ENCODE measurements at places on chromosomes 1 and 21.

GRCh38 chr1:5423109-5423508 lies 569.1 kb downstream of the NPHP4 start:
- peak; percentile 66 for DNase-seq

GRCh38 chr21:45330851-45331261 lies 43.2 kb upstream of the POFUT2 start:
- no peak for DNase-seq

DNA sequence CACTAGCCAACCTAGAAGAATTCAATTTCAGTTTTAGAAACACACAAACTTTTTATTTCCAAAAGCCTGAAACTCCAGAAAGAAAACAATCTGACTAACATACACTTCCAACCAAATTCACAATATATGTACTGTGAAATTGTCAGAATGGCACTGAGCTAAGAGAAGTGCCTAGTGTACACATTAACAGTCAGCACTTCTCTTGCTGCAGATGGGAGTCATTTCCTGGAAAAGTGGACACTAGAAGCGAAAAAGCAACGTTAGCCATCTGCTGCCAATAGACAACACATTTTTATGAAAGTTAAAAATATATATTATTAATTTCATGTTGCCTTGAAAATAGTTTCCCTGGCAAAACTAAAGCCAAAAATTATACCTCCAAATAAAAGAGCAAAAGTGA lies 66.1 kb downstream of the EPS15 start:
- DNase-seq, result no peak

- no peak for DNase-seq
Measured at GRCh38 chr1:107940701-107941100, 24.3 kb downstream of the VAV3 start.

DNA sequence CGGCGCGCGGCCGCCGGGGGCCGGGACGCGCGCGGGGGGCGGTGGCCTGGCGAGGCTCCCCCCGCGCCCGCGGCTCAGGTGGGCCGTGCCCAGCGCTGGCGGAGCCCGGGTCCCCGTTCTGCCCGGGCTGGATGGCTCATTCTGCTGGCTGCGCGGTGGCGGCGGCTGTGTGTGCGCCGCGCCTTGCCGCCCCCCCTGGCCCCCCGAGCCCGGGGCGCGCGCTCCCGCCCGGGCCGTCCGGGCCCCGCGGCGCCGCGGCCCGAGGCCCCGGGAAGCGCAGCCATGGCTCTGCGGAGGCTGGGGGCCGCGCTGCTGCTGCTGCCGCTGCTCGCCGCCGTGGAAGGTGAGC lies at the start of gene EPHB2:
Gene EPHB2, plus strand, starts transcription at position 139 of the 349 bp plus-strand sequence. Its CDS starts 144 bp downstream, at position 283.
- DNase-seq, result peak; percentile 59

DNA sequence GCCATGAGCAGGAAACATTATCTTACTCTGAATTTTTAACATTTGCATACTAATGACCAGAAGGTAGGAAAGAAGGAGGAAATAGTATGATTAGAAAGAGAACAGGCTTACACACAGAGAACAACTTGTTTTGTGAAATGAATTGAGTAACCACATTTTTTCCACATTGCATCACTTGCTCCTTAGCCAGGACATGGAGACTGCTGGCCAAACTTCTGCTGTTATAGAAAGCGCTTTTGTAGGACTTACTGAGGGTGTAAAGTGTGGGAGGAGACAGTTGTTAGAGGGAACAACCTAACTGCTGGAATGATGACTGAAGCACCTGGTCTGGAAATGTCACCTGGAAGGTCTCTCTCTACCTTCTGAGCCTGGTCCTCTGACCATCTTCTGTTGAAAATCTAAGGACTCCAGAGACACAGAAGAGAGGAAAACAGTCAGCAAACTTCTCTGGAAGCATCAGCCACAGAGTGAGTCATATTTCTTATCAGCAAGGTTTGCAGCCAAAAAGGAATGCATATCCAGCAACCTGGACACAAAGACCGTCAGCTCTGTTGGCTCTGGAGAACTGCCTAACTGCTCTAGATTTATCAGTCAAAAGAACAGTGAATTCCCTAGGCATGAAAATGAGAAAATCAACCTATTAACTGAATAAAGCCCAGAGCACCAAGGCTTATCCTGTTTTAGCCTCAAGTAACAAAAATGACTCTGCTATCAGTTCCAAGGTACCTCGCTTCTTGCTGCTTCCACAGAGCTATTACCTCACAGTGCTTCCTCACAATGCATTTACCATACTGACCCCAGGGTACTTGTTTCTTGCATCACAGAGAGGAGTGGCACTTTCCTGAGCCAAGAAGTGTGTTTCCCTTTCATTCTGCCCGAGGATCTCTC lies 88.0 kb upstream of the SLFNL1 start:
- no peak for DNase-seq

DNA sequence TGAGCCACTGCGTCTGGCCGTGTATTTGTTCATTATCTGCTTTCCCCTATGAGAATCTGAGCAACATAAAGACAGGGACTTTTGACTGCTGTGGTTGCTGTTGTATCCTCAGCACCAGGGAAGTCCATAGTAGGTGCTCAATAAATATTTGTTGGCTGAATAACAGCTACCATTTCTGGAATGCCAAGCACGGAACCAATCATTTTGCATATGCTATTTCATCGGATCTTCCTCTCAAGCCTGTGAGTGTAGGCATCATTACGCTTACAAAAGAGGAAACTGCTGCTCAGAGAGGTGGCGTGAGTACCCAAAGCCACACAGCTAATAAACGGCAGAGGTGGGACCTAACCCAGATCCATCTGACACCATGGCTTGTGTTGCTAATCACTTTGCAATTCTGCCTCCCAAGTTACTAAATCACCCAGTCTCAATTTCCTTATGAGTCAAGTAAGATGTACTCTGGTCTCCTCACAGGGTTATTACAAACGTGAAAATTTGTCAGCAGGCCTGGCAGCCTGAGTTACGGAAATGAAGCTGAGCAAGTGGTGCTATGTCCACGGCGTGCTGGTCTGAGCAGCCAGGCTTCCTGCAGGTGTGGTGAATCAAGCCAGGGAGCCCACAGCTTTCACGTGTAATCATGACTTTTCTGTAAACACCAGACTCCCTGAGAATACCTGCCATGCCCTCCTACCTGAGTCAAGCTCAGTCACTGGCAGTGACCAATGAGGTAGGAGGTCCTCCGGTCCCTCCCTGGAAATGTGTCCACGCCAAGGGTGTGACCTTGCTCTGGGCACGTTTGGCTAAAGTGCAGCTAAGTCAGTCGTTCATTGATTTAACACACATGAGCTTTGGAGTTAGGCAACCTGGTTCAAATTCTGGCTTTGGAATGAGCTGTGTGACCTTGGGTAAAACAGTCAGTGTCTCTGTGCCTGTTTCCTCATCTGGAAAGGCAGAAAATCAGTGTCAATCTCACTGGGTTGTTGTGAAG lies 4.8 kb upstream of the RHCE start:
- no peak for DNase-seq

DNA sequence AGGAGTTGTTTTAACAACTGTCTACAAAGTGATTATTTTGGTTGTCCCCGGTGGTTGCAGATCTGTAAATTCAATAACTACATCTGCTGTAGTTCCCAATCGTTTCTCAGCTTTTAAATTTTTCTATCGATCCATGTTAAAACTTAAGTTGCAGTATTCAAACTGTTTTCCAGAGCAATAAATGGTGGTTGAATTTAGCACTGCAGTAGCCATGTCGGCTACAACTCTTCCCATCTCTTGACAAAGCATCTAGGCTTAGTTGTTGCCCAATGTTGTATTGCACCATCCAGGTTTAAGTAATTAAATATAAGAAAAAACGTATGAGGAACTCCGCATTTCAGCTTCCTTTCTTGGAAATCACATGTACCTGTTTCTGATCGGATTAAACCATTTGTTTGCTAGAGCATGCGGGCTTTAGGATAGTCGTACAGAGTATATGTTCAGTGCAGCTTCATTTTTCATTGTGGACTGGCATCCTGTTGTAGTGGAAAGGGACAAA lies 996 bp downstream of the CNIH4 start:
- DNase-seq, result peak; percentile 62

DNA sequence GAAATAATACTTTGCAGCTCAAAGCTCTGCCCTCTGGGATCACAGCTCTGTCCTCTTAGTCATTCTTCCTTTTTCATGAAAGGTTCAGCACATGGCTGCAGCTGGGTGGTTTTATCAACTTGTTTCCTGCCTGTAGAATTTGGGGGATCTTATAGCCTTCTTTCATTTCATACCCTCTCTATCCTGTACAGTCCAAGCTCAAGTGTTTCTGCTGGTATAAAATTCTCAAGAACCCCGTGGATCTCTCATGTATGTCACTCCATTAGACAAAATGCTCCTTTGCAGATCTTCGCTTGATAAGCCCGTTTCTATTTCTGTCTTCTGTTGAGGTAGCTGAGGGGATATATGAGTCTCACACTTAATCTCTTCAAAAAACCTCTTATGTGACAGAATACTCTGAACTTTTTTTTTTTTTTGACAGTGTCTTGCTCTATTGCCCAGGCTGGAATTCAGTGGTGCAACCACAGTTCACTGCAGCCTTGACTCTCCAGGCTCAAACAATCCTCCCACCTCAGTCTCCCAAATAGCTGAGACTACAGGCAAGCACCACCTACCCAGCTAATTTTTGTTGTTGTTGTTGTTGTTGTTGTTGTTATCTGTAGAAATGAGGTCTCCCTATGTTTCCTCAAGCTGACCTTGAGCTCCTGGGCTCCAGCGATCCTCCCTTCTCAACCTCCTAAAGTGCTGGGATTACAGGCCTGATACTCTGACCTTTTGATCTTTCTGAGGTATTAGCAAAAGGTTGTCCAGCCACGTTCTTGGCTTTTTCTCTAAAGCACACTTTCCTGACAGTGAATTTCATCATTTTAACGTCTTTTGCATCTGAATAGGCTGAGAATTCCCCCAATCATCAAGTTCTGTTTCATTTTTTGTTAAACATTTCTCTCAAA lies 24.6 kb upstream of the COL9A2 start:
- no peak for DNase-seq
